ENCODE measurements at places on chromosomes 13 and 19.
A peak's percentile ranks its signal among the peaks of the same experiment; 100 is the strongest.

- peak; percentile 34 for DNase-seq
Observed at GRCh38 chr13:32246468-32246867, 68.7 kb downstream of the ZAR1L start.

DNA sequence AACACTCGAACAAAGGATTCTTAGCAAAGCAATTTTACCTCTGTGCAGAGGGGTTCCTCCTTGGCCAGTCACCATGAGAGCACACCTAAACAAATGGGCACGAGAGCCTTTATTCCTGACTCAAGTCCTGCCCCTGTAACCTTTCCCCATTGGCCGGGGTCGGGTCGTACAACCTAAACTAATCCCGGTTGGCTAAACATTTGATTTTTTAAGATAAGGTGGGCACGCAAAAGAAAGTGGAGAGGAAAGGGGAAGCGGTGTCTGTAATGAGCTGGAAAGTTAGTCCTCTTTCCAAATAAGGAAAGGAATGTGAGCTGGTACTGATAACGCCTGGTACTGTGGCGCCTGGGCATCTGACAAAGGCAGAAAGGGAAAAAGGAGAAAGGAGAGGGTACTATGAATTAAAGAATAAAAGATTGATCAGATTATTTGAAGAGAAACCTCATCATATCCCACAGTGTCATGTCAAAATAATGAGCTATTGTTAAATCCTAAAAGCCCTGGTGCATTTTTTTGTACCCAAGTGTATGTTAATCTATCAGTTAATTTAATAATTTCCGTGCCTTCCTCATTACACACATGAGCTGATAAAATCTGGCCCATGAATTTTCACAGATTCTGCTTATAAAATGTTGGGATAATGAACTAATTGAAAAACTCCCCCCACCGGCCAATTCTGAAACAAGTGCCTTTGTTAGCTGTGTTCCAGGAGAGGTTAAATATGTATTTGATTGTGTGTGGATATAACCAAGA lies 335.7 kb downstream of the RFC3 start:
- no peak for DNase-seq

- no peak for DNase-seq
Observed at GRCh38 chr13:64627654-64628053, 2602.5 kb downstream of the PCDH9 start.

- DNase-seq = no peak
Observed at GRCh38 chr19:11423791-11424181, 4.7 kb upstream of the RGL3 start.

GRCh38 chr19:821231-821824 lies 427 bp downstream of the PLPPR3 start:
- no peak for DNase-seq

- no peak for DNase-seq
Observed at GRCh38 chr13:65260946-65261891, 1968.9 kb downstream of the PCDH9 start.

GRCh38 chr13:59957438-59957837 lies 206.3 kb downstream of the DIAPH3 start:
- no peak for DNase-seq

GRCh38 chr19:17180997-17181702 lies 34.0 kb upstream of the USE1 start:
- no peak for DNase-seq

DNA sequence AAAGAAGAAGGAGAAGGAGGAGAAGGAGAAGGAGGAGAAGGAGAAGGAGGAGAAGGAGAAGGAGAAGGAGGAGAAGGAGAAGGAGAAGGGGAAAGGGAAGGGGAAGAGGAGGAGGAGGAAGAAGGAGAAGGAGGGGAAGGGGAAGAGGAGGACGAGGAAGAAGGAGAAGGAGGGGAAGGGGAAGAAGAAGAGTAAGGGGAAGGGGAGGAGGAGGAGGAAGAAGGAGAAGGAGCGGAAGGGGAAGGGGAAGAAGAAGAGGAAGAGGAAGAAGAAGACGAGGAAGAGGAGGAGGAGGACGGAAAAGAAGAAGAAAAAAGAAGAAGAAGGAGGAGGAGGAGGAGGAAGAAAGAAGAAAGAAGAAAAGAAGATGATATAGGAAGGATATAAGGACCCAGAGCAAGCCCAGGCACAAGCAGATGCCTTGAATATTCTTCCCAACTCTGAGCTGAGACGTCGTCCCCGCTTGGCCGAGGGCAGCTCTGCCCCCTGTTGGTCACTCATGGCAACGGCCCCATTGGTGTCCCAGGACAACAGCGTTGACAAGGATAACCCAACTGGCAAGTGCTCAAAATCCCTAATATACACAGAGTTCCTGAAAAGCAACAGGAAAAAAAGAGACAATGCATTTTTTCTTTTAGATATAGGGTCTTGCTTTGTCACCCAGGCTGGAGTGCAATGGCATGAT lies 30.6 kb upstream of the IGSF23 start:
- DNase-seq = no peak

DNA sequence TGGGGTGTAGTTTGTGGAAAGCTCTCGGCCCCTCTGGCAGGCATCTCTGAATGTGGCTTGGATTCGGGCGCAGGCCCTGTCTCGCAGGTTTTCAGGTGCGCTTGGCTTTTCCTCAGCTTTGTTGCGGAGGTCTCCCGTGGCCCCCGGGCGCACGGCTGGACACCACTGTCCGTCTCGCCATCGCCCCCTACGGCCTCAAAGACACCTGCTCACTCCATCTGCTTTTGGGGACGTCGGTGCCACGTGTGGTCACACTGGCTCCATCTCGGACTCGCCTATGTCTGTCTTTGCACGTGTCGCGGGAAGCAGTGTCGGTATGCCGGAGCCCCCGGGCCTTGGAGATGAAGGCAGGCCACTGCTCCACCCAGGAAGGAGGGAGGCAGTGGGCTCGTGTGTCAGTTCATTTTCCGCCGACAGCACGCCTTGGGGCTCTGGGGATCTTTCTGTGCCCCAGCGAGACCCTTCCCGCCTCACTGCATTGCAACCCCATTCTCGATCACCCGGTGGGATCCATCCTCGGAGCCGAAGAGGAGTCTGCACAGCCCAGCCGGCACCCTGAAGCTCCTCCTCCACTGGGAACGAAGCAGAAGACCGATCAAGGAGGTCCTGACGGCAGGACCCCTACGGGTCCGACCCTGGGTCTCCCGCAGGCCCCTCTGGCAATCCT lies 42.1 kb downstream of the ZNF146 start:
- no peak for DNase-seq

DNA sequence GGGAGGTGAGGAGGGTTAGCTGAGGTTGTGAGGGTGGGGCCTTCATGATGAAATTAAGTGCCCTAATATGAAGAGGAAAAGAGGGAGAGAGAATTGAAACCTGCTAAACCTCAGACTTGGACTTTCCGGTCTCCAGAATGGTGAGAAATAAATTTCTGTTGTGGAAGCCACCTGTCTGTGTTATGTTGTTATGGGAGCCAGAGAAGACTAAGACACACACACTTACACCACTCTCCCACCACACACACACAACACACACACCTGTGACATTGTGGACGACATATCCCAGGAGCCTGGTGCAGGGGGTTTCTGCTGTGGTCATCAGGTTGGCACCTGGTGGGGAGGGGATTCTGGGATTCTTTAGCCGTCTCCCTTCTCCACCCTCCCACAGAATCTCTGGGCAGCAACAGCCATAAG lies 14.0 kb downstream of the KLK4 start:
- no peak for DNase-seq

DNA sequence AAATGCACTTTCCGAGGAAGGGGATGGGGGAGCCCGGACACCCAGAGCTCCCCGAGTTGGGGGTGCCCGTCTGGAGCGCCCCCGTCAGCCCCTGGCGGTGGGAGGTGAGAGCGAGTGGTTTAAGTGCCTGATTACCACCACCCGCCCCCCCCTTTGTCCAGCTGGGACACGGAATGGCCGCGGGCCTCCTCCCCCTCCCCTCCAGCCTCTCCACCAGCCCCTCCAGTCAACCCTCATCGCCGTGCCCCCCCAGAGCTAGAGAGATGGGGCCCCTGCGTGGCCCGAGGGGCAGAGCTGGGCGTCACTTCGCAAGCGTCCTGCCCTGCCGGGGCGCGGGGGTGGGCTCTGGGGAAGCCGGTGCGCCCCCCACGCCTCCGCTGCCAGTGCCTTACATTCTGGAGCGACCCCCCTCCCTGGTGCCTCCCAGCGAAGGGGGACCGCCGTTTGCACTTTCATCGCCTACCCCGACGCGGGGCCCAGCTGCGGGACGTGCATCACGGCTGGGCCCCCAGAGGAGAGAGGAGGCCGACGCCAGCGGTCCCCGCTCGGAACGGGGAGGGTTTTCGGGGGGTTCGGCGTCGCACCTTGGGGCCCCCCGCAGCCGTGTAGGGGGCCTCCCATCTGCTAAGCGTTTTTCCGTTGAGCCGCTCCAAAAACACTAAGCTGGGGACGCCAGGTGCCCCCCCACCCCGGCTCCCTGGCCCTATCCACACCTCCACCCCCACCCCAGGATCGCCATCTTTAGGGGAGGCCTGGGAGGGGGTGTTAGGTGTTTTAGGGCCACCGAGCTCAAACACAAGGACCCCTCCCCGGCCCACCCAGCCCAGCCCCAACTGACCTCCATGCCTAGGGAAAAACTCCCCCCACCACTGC lies 16.4 kb downstream of the SMIM24 start:
- no peak for DNase-seq

- no peak for DNase-seq
Observed at GRCh38 chr13:88063741-88064140, 392.6 kb downstream of the SLITRK5 start.

DNA sequence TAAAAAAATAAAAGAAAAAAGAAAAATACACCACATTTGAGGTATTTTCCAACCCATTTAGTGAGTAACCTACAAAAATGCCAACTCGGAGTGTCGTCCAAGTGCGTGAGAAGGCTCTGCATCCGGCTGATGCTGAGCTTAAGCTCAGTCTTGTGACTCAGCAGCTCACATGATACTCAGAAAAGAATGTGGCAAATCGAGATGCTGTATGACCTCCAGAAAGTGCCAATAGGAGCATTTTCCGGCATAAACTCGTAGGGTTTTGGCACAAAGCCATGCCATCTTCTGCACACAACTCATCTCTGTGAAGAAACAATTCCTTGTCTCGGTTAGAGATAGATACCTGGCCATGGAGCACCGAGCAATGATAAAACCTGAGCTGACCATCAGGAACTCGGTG lies 58.5 kb downstream of the TRPM4 start:
- DNase-seq = no peak

DNA sequence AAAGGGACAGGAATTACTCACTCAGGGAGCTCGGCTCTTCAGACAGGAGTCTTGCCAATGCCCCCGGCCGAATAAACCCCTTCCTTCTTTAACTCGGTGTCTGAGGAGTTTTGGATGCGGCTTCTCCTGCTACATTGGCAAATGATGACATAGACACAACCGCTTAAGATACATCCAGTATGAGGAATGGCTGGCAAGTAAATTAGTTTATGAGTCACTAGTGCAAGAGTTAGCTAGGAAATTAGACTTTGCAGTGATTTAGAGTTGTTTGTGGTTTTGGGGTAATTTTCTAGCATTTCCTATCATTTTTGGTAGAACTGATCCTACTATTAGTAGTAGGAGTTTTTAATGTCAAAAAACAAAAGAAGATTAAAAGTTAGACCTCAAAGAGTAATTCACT lies 166.2 kb downstream of the SLITRK1 start:
- DNase-seq = no peak

DNA sequence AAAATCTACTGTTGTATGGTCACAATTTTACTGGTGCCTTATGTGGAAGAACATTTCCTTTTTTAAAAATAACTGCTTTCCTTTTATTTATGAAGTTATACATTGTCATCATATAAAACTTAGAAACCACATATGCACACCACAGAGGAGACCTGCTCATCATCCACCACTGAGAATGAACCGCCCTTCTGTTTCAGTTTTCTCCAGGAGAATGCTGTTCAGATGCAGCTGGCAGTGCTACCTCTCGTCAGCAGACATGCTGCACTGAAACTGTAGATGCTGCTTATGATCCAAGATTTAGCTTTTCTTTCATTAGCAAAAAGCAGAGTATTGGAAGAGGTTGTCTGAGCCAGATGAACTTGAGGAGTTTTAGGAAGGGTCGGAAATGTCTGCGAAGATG lies 10.1 kb downstream of the SLC25A15 start:
- DNase-seq = no peak

GRCh38 chr19:13339869-13340268 lies 166.4 kb downstream of the CACNA1A start:
- DNase-seq = no peak

DNA sequence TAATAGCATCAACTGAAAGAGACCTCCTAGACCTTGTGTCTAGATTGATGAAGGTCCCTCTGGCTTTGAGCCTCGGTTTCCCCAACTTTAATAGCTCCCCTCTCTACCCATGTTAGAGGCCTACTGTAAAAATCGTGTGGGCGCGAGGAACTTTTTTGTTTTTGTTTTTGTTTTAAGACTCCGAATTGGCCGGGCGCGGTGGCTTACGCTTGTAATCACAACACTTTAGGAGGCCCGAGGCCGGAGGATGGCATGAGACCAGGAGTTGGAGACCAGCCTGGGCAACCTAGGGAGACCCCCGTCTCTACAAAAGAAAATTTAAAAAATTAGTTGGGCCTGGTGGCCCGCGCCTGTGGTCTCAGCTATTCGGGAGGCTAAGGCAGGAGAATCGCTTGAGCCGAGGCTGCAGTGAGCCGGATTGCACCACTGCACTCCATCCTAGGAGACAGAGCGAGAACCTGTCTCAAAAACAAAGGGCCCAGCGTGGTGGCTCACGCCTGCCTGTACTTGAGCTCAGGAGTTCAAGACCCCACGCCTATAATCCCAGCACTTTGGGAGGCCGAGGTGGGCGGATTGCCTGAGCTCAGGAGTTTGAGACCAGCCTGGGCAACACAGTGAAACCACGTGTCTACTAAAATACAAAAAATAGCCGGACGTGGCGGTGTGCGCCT lies 858 bp upstream of the PPP6R1 start:
- no peak for DNase-seq

DNA sequence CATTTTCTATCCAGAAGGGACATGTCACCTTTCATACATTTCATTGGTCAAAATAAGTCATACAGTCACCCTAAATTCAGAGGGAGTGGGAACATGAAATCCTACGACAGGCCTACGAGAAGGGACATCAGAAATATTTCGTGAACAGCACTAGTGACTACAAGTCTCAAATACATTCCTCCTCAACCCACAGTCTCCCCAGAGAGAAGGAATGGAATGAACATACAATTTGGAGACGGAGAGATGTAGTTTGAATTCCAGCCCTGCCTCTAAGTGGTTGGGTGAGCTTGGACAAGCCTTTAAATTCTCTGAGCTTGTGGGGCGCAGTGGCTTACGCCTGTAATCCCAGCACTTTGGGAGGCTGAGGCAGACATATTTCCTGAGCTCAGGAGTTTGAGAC lies 9.9 kb downstream of the SERTM1 start:
- no peak for DNase-seq

DNA sequence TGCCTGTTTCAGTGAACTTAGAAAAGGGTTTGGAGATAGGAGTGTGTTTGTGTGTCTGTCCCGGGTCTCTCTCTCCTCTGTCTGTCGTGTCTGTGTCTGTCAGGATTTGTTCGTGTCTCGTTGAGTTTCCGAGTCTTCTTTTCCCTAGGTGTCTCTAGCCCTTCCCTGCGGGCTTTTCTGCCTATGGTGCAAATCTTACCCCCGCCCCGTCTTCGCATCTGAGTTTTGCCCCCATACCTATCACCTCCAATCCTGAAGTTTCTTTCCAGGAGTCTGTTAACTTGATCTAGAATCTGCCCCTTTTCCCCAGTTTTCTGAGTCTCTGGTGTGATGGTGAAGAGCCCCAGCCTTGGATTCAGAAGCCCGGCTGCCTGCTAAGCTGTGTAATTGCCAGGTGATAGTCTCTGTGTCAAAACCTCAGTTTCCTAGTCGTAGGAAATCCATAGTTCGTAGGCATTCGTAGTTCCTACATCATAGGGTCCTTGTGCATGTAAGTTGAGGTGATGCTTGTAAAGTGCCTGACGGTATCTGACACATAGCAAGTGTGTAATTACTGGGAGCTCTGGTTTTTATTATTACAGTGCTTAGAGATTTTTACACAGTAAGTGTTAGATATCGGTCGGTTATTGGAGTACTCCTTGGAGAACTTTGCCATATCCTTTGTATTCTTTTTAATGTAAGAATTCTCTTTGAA lies 782 bp downstream of the EPN1 start:
- DNase-seq = no peak
